ENCODE measurements at places on chromosomes 2 and 18.

GRCh38 chr2:152078662-152079061 lies 20.2 kb downstream of the CACNB4 start:
- DNase-seq: no peak

- no peak for DNase-seq
Observed at GRCh38 chr2:27003007-27003406, 29.8 kb upstream of the TMEM214 start.

GRCh38 chr2:190551928-190552327 lies 17.4 kb upstream of the NEMP2 start:
- no peak for DNase-seq

DNA sequence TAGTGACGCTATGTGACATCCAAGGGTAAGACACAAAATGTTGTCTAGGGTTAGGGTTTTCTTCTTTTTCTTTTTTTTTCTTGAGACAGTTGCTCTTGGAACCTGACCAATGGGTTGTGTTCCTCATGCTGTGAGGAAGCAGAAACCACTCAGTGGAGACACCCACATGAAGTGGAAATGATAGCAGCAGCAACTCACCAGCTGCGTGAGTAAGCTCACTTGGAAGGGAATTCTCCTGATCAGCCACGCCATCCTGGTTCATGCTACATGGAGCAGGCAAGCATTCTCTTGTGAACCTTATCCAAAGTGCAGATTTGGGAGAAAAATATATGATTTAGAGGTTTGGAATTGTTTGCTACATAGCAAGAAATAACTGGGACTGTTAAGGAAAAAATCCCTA lies 863.7 kb downstream of the EPHA4 start:
- no peak for DNase-seq

- DNase-seq: no peak
Observed at GRCh38 chr18:8818982-8819381, 113.6 kb downstream of the MTCL1 start.

GRCh38 chr2:160388464-160389263 lies 104.9 kb downstream of the RBMS1 start:
- DNase-seq: no peak
